ENCODE measurements at places on chromosomes 1 and 21. TPM values are rescaled to one million over a fixed set of nuclear protein-coding genes. Genes with fewer than 3 reads are reported as not detected.

- H3K4me1 ChIP-seq, result peaks cover 32% of the 10 kb centered on the region
- no peak overlapping the region for H3K27ac ChIP-seq
- no peak for DNase-seq
Observed at GRCh38 chr1:116987256-116987555, 14.4 kb upstream of the CD101 start.

- H3K27me3 ChIP-seq, result no peaks in the 10 kb centered on the region
- no peak for DNase-seq
- no peak overlapping the region for H3K4me3 ChIP-seq
- no peaks in the 10 kb centered on the region for H3K4me1 ChIP-seq
- H3K36me3 ChIP-seq, result no peaks in the 10 kb centered on the region
Observed at GRCh38 chr21:24171736-24172135, 1435.5 kb downstream of the MRPL39 start.

- H3K36me3 ChIP-seq, result no peaks in the 10 kb centered on the region
- no peaks in the 10 kb centered on the region for H3K27me3 ChIP-seq
- H3K4me1 ChIP-seq, result peaks cover 27% of the 10 kb centered on the region
- H3K4me3 ChIP-seq, result no peak overlapping the region
- no peak overlapping the region for H3K27ac ChIP-seq
- no peak for DNase-seq
Observed at GRCh38 chr1:85371021-85371420, 93.9 kb downstream of the DDAH1 start.

GRCh38 chr1:216237927-216238542 lies 185.2 kb downstream of the USH2A start:
- H3K27ac ChIP-seq, result no peak overlapping the region
- no peaks in the 10 kb centered on the region for H3K27me3 ChIP-seq
- H3K4me1 ChIP-seq, result no peaks in the 10 kb centered on the region
- DNase-seq, result no peak
- no peak overlapping the region for H3K4me3 ChIP-seq

DNA sequence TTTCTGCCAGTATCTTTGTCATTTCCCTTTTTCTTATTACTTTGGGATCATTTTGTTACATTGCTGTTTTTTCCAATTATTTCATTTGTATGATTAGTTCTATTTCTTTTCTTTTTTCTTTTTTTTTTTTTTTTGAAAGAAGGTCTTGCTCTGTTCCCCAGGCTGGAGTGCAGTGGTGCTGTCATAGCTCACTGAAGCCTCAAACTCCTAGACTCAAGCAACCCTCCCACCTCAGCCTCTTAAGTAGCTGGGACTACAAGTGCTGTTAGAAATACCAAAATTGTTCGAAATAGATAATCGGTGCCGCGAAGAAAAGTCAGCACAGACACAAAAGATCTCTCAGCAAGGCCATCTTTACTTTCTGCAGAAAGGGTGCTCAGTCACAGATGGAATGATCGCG lies 26.6 kb upstream of the COL6A1 start:
- H3K4me3 ChIP-seq, result no peak overlapping the region
- H3K4me1 ChIP-seq, result no peaks in the 10 kb centered on the region
- H3K36me3 ChIP-seq, result no peaks in the 10 kb centered on the region
- no peak for DNase-seq
- H3K27me3 ChIP-seq, result no peaks in the 10 kb centered on the region

GRCh38 chr1:112995890-112996289 lies 39.9 kb upstream of the SLC16A1 start:
- no peak for DNase-seq
- H3K4me1 ChIP-seq, result no peaks in the 10 kb centered on the region
- H3K36me3 ChIP-seq, result no peaks in the 10 kb centered on the region
- no peak overlapping the region for H3K4me3 ChIP-seq
- no peak overlapping the region for H3K27ac ChIP-seq
- no peaks in the 10 kb centered on the region for H3K27me3 ChIP-seq

- no peaks in the 10 kb centered on the region for H3K27me3 ChIP-seq
- no peak overlapping the region for H3K4me3 ChIP-seq
- H3K27ac ChIP-seq, result no peak overlapping the region
- DNase-seq, result no peak
- H3K36me3 ChIP-seq, result no peaks in the 10 kb centered on the region
Observed at GRCh38 chr1:231170875-231171274, 9.0 kb downstream of the TRIM67 start.

GRCh38 chr1:221940631-221941030 lies 198.7 kb upstream of the DUSP10 start:
- no peaks in the 10 kb centered on the region for H3K36me3 ChIP-seq
- no peak for DNase-seq
- no peak overlapping the region for H3K27ac ChIP-seq
- H3K4me1 ChIP-seq, result no peaks in the 10 kb centered on the region

GRCh38 chr1:22704440-22705067 lies 6.1 kb upstream of the EPHB2 start:
- no peaks in the 10 kb centered on the region for H3K4me1 ChIP-seq
- DNase-seq, result peak; percentile 96
- no peak overlapping the region for H3K27ac ChIP-seq
- no peak overlapping the region for H3K4me3 ChIP-seq
- H3K36me3 ChIP-seq, result no peaks in the 10 kb centered on the region
- H3K27me3 ChIP-seq, result no peaks in the 10 kb centered on the region

DNA sequence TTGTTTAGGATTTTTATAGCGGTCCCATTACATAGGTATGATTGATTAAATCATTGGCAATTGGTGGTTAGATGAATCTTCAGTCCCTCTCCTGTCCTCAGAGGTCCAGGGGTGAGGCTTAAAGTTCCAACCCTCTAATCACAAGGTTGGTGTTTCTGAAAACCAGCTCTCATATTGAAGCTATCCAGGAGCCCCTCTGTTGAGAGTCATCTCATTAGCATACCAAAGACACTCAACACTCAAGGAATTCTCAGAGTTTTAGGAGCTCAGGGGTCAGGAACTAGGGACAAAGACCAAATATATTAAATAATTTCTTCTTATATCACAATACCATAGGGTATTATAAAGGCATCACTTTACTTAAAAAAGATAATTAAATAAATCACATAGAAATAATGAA lies 23.3 kb downstream of the FCRL2 start:
- H3K36me3 ChIP-seq, result no peaks in the 10 kb centered on the region
- H3K4me3 ChIP-seq, result no peak overlapping the region
- H3K27ac ChIP-seq, result no peak overlapping the region
- H3K27me3 ChIP-seq, result no peaks in the 10 kb centered on the region
- DNase-seq, result no peak

The CELA3B gene
- polyA plus RNA-seq, result 0.84 TPM

The NFASC gene
- polyA plus RNA-seq, result 56.2 TPM

The LCE1C gene
- not detected for polyA plus RNA-seq

The NASP gene
- 136 TPM for polyA plus RNA-seq
